ENCODE measurements at places on chromosomes 11 and 22.

DNA sequence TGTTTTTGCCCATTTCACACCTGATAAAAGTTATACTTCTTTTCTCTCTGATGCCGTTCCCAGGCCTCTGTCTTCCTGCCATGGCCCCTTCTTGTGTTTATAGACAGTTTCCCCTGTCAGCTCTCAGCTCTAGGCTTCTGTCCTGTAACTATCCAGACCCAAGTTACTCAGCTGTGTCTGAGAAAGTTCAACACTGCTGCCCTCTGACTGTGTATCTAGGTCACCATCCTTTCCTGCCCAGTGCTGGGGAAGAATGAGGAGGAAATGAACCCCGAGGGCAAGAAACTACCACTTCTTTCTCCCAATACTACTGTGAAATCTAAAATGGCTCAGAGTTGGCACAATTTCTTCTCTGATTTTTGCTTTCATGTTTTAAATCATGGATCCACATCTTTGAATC lies 29.6 kb downstream of the SNX19 start:
- no peak for DNase-seq

DNA sequence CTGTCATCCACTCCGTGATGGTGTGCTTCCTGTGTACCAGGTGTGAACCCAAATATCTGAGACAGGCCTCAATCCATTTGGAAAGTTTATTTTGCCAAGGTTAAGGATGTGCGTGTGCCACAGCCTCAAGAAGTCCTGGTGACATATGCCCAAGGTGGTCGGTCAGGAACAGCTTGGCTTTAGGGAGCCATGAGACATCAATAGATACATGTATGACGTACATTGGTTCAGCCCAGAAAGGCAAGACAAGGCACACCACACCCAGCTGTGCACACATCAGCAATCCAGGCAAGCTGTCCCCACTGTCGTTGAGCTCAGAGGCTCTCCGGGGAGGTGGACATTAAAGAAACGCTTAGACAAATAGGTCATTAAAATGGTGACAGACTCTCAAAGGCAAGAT lies 56.8 kb upstream of the SHANK2 start:
- no peak for DNase-seq

- DNase-seq, result peak; percentile 63
Measured at GRCh38 chr11:5291207-5291838, 10.4 kb downstream of the OR51B4 start.

DNA sequence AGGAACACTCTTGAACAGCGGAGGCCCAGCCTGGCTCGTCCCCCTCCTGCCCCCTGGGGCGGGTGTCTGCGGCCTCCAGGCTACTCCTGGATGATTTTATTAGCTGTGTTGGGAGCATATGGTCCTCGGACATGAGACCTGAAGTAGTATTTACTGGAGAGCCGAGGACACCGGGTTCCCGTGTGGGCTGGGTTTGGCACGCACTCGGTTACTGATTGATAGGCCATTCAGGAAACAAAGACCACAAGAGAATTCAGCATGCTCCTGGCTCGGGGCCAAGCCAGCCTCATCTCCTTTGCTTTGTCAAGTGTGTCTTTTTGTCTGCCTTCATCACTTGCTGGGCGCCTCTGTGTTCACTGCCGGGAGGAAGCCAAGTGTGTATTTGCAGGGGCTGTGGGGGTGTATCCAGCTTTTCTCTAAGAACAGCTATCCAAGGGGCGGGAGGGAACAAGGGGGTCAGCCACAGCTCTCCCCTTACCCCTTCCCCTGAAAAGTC lies 9.7 kb downstream of the FXYD2 start:
- peak; percentile 18 for DNase-seq

- no peak for DNase-seq
Measured at GRCh38 chr22:27772984-27773498, 28.5 kb downstream of the MN1 start.

Data from fibroblast of pulmonary artery (primary cell).